ENCODE measurements at places on chromosomes 2 and 18.

- no peak for DNase-seq
These were observed 143.2 kb upstream of the ITGA6 start for GRCh38 chr2:172284209-172284608.

DNA sequence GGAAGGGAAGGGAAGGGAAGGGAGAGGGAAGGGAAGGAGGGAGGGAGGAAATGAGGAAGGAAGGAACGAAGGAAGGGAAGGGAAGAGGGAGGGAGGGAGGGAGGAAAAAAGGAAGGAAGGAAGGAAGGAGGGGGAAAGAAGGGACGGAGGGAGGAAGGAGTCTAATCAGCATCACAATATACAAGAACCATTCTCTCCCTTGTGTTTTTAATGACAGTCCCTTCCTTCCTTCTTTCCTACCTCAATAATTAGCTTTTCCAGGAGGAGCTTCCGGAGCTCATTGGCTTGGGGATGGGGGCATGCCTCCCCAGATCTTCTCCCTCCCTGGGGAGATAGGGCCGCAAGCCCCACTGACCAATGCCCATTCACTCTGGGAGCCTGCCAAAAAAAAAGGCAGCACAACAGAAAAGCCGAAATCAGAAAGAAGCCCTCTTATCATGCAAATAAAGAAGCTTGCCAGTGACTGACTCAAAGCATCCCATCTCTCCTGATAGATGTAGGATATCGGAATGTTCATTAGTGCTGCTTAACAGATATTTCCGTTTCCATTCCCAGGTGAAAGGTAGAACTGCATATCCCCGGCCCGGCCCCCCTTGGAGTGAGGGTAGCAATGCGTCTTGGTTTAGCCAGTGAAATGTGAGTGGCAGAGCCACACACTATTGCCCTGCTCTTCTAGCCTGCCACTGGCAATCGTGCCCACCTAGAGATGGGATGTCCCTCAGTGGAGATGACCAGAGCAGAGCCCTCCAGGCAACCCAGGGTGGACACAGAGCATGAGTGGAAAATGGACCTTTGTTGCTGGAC lies 17.8 kb upstream of the SMAD7 start:
- no peak for DNase-seq

- DNase-seq = no peak
These were observed 32.4 kb downstream of the WDR43 start for GRCh38 chr2:28926847-28927246.

DNA sequence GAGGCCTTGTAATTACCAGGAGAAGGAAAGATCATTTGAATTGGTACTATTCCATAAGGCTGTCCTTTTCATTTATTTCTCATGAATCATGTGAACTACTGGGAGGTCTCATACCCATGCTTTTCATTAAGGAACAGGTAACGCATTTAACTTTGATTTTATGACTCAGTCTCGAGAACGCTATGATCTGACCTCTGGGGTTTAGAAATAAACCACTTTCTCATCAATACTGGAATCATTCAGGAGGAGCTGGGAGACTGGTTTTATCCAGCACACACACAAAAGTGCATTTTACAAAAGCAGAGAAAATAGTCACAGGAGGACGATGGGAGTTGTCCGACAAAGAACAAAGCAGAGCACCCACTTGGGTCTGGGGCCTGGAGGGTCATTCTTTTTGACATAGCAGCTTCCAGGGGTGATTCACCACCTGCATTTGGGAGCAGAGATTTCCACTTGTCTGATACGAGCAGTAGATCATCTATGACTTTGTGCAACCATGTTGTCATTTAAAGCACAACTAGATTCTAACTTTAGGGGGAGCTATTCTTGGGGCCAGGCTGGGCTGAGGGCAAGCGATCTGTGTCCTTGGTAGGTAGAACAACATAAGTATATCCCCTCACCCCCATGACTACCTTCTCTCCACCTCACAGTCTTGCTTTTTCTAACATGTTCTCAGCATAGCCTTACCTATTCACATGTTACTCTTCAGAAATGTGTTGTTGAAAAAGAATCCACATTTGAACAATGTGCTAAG lies 95.9 kb upstream of the SCG2 start:
- no peak for DNase-seq

- DNase-seq = no peak
These were observed 56.6 kb downstream of the ATIC start for GRCh38 chr2:215368493-215368809.

DNA sequence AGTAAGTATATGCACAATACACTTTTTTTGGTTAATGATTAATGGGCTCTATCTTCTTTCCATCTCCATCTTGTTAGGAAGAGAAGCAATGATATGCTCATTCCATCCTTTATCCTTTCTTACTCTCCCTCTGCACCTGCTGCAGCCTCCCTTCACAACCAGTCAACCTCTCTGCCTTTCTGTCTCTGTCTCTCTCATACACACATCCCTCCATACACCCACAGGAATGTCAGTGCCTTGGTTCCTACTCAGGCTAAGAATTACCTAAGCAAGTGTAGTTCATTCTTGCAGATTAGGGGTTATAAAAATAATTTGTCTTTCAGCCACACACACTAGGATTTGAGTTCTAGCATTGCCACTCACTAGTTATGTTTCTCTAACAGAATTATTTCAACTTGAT lies 45.6 kb downstream of the MAP2 start:
- DNase-seq = no peak

DNA sequence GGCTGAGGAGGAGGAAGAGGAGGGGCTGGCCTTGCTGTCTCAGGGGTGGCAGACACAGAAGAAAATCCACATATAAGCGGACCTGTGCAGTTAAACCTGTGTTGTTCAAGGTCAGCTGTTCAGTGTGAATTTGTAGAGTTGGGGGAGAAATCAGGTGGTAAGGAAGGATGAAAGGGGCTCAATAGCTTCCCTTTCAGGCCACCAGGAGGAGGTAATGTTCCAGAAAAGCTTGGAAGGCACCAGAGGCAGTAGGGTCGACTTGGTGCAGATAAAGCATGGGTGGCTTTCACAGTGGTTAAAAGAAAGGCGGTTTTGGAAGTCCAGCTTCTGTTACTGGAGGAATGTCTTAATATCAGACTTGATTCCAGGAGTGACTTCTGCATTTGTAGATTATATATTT lies 167.4 kb downstream of the THSD7B start:
- DNase-seq = no peak

DNA sequence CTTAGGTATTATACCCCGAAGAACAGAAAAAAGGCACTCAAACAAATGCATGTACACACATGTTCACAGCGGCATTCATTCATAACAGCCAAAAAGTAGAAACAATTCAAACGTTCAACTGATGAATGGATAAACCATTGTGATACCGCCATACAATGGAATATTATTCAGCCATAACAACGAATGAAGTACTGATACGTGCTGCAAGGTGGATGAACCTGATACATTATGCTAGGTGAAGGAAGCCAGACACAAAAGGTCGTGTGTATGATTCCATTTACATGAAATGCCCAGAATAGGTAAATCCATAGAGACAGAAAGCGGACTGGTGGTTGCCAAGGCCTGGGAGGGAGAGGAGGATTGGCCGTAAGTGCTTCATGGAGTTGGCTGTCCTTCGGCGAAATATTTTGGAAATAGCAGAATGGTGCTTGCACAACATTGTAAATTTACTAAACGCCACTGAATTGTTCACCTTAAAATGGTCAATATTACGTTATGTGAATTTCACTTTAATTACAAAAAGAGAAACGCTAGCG lies 750 bp upstream of the RMP24 start:
- DNase-seq = no peak

DNA sequence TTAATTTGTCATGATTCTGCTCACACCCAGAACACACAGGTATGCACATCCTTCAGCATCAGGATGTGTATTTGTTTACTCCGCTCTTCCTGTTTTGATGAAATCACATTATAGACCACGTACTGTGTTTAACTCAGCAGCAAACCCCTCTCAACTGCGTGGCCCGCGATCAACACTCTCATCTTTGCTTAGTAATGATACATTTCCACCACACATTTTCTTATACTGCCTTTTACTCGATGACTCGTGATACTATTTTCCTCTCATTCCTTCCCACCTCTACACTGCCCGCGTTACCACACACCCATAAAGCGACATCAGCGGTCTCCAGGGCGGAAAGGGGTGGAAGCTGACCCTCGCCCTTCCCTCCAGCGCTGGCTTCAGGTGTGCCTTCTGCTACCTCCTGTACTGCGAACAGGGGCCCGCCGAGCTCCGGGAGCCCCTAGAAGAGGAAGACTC lies 1.3 kb downstream of the NETO1 start:
- no peak for DNase-seq

GRCh38 chr2:227739351-227739750 lies 6.3 kb upstream of the SCYGR8 start:
- DNase-seq = no peak

DNA sequence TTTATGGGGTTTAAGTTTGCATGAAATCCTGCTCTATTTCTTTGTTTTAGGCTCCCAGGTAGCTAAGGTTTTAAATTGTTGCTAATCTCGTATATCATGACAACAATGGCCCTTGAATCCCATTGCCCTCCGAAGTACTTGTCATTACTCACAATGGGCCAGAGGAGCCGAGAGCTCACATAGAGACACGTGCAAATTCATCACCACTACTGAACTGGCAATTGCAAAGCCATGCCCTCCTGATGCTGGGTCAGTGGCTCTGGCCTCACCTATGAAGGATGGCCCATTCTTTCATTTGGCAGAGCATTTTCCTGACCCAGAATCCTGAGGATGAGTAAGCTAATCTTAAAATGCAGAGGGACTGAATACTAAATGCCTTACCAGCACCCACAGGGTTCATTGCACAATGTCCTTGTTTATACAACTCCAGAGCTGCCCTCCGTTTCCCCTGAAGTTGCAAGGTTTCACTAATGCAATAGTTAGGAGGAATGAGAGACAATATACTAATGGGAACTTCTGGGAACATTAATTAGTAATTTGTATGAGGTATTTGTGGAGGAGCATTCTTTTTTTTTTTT lies 71.6 kb upstream of the GAREM1 start:
- no peak for DNase-seq

GRCh38 chr2:239396881-239397681 lies 3.7 kb downstream of the HDAC4 start:
- DNase-seq = no peak

DNA sequence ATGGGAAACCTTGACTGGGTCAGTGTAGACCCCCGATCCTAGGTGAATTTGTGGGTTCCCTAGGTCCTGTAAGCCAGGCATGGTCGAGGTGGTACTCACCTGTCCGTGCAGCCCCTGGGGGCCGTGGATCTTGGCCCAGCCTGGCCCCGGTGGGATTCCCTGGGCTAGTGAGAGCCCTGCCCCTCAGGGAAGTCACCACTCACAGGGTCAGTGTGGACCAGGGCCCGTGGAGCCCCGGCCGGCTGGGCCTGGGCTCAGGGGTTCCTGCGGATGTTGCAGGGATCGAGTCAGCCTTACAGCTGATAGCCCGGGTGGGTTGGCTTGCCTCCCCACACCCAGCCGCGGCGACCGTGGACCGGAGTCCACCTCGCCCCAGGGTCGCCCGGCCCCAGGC lies 528 bp downstream of the ATG9A start:
- DNase-seq = no peak

- DNase-seq = no peak
These were observed 598.1 kb upstream of the LRRTM4 start for GRCh38 chr2:78120275-78120674.

All from pons (tissue), 1 donor.